ENCODE measurements at places on chromosomes 2 and 18.

GRCh38 chr2:160581035-160581434 lies 87.4 kb upstream of the RBMS1 start:
- no peak for DNase-seq

GRCh38 chr2:161983866-161984265 lies 90.1 kb downstream of the DPP4 start:
- no peak for DNase-seq

DNA sequence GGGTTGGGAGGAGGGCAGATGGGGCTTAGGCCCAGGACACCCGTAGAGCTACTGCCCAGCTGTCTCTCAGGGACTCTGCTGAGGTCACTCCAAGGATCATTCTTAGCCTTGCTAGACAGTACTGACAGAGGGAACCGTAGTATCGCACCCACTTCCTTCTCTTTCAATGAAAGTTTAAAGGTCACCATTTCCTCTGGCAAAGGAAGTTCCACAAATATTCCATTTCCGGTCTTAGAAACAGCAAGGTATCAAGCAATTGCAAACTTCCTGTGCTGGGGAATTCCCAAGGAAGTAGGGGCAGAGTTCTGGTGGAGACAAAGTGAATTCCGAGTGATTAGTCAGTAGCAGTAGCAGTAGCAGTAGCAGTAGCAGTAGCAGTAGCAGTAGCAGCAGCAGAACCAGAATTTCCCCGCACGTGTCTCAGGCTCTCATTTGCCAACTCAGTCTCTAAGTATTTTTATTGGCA lies 24.7 kb downstream of the IL1B start:
- DNase-seq = no peak

- DNase-seq = no peak
These were observed 22.1 kb downstream of the CERS6 start for GRCh38 chr2:168478206-168478605.

DNA sequence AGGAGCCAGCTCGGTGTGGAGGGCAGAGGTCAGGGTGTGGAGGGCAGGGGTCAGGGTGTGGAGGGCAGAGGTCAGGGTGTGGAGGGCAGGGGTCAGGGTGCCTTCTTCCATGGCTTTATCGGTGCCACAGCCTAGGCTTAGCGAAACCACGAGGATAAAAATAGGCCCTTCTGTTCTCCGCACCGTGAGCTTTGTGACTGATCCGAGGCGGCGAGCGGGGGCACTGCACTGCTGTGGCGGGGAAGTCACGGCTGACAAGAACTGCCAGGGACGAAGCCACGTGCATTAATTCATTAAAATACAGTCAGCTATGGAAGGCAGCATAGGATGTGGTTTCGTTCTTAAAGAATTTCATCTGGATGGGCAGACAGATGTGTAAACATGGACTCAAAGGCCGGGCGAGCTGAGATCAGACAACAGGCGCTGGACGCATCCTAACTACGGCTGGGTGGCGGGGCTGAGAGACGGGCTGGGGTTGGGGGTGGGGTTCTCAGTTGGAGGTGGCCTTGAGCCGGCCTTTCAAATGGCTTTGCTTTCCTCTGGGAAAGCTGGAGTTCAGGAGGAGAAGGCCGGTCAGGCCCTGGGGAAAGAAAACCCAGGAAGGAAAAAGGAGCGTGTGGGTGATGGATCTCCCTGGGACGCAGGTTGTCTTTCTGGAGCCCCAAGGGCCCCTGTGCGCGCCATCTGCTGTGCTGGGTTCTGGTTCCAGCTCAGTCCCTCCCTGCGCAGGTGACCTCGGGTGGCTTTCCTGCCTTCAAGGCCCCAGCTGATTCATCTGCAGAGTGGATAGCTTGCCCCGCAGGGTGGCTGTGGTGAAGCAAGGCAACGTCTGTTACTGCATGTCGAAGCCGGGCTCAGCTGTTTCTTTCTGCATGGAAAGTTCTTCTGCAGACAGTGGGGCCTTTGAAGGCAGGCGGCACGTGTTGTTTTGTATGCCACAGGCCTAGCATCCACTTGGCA lies 958 bp upstream of the ALLC start:
- DNase-seq = peak; percentile 52

DNA sequence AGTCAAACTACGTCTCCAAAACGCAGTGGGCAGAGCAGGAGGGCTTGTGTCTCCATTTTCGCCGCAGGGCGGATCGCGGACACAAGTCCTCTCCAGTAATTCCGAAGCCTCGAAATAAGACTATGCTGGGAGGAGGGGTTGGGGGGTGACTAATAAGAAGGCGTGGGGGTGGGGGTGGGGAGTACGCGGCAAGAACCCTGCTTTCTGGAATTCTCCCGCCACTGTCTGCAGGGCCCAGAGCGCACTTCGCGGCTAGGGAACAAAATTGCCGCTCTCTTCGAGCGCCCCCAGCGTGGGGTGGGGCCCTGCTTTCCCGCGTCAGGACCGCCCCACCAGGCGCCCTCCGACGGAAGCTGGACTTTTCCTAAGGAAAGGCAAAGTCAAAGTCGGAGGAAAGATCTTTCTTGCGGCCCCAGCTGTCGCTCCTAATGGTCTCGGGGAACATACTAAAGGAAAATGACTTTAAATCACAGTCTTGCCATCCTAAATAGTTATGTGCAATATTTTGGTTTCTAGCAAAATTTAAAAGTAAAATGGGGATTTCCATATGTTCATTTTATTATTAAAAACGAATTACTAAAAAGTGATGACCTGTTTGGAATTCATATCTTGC lies 11.9 kb downstream of the NR4A2 start:
- DNase-seq = peak; percentile 82

DNA sequence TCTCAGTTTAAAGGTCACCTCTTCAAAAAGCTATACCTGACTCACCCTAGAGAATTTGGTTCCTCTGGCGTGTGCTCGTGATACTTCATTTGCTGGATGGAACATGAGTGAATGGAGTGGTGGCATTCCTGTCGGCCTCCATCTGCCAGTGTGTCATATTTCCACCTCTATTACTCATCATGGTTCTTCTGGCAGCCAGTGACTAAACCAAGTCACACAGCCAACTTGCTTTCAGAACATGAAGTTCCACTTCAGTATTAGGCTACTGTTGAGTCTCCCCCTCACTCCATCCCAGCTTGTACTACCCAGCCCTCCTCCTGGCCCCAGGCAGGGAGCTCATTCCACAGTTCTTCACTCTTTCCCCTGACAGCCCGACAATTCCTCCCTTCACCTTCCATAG lies 169.8 kb downstream of the MREG start:
- no peak for DNase-seq

GRCh38 chr2:4549666-4550210 lies 846.4 kb downstream of the DCDC2C start:
- no peak for DNase-seq

- no peak for DNase-seq
These were observed 65.7 kb upstream of the SMAD2 start for GRCh38 chr18:47996091-47996541.

DNA sequence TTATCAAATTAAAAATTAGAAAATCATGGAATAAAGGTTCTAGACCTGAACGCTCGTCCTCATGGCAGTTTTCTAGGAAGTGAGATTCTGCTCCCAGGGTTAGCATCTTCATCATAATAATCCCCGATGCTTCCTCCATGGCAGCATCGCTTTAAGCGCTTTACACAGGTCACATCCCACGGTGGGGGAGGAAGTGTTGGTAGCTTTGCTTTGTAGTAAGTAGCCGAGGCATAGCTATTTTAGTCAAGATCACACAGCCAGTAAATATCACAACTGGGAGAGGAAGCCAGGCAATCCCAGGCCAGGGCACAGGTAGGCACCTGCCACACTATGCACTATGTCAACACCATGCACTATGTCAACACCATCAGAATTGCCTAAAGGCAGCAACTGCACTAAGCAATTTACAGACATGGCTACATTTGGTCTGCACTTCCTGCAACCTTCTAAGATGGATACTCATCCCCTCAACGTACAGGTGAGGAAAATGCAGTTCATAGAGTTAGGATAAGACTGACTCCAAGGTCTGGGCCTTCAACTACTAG lies 205.5 kb downstream of the FBXO15 start:
- no peak for DNase-seq

GRCh38 chr18:9561759-9562158 lies 52.6 kb downstream of the PPP4R1 start:
- DNase-seq = no peak

GRCh38 chr2:173681881-173682650 lies 283.1 kb downstream of the SP3 start:
- no peak for DNase-seq

GRCh38 chr2:241798081-241798630 lies 10.8 kb upstream of the NEU4 start:
- no peak for DNase-seq

- DNase-seq = no peak
These were observed 3.5 kb downstream of the NCKAP1 start for GRCh38 chr2:183034806-183035205.

DNA sequence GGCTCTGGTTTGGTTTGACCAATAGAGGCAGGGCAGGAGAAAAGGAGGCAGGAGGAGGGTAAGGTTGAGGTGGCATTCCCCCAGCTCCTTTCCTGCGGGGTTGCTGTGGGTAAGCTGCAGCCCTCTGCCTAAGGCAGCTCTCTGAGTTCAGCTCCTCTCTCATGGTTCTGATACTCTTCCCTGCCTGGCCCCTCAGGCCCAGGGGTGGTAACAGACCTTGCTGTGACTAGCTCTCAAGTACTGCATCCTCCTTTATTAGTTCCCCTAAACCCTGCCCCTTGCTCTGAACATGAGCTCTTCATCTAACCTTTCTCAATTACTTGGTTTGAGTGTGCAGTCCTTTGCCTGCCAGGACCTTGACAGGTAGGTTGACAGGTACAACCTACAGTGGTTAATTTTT lies 205.5 kb downstream of the SLC4A3 start:
- DNase-seq = no peak

DNA sequence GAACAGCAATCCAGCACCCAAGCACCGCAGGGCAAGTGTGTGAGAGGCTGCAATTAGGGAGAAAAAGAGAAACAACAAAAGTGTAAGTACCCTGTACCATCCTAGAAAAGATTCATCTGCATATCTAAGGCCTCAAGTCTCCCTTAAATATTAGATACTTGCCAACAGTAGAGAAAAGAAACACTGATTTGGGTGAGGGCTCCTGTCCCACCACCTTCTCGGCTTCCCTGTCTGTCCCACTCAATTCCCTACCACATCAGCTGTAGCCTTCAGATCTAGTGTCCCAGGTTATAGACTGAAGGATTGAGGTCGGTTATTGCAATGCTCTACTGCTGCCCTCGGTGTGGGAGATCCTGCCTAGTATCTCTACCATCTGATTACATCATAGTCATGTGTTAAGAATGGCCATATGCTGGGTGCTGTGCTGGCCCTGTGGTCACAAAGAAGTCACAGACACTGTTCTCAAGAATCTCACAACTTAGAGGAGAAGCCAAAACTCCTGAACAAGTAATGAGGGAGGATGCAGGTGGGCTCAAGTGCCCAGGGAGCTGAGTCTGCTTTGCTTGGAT lies 2.5 kb downstream of the RAX start:
- no peak for DNase-seq

All from sciatic nerve (tissue), 2 donors.